T-cell (primary cell): ENCODE measurements at places on chromosomes 5 and 9. TPM values are rescaled to one million over a fixed set of nuclear protein-coding genes. Genes with fewer than 3 reads are reported as not detected.

Gene PPP2R2B
- total RNA-seq, result 1.5 TPM

Gene JMY
- 21.1 TPM for total RNA-seq

Gene ALDH1A1
- total RNA-seq, result 0.72 TPM

Gene DDX46
- 60.9 TPM for total RNA-seq

DNA sequence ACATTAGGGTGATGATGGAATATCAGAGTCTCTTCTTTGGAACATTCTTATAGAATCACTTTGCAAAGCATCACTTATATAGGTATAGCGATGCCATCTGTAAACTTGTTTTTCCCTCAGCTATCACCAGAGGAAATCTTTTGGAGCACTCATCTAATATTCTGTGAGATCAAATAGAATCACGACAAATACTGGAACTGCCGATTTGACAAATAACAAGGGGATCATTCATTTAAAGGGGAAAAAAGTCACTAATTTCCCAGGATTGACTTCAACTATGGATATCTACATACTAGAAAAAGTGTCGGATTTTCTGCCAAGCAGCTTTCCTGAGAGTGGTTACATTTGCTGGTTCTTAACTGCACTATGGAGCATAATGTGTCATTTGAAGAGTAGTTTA, 178.6 kb downstream of the NR2F1-AS1 start:
- no peaks in the 10 kb centered on the region for H3K4me1 ChIP-seq
- H3K27ac ChIP-seq, result no peak overlapping the region
- no peaks in the 10 kb centered on the region for H3K27me3 ChIP-seq
- no peaks in the 10 kb centered on the region for H3K36me3 ChIP-seq

GRCh38 chr5:175800656-175801081, 70.7 kb upstream of the CPLX2 start:
- H3K4me3 ChIP-seq, result no peak overlapping the region
- H3K27me3 ChIP-seq, result peaks cover 62% of the 10 kb centered on the region

DNA sequence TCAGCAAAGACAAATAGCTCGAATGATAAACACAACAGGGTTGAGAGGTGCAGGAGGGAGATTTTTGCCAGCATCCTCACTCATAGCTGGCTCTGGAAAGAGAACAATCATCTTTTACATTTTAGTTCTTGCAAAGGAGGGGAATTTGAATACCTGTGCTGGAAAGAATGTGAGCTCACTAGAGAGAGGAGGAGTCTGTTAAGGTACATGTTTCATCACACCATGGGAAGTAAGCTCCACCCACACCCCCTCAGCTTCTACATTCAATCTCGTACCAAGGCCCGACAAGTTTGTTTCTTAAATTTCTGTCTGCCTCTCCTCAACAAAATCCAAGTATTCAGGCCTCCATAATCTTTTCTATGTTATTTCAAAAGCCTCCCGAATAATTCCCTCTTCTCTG, 254.6 kb downstream of the BRINP1 start:
- no peaks in the 10 kb centered on the region for H3K4me1 ChIP-seq
- H3K27me3 ChIP-seq, result no peaks in the 10 kb centered on the region
- H3K36me3 ChIP-seq, result no peaks in the 10 kb centered on the region
- no peak overlapping the region for H3K4me3 ChIP-seq
- no peak for DNase-seq

- no peak overlapping the region for H3K27ac ChIP-seq
- H3K4me3 ChIP-seq, result no peak overlapping the region
- no peaks in the 10 kb centered on the region for H3K4me1 ChIP-seq
These were observed 53.5 kb downstream of the NEURL1B start for GRCh38 chr5:172694541-172694940.

DNA sequence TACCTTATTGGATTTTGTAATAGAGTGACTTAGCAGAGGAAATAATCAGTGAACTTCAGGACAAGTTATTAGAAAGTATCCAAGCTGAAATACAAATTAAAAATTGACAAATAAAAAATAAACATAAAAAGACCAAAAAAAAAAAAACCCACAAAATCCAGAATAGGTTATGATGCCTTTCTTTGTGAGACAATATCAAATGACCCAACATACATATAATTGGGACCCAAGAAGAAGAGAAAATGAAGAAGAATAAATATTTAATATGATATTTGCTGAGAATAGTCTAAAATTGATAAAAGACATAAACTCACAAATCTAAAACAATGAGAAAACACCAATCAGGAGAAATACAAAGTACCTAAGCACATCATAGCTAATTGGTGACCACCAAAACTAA, 81.8 kb downstream of the ICE1 start:
- no peaks in the 10 kb centered on the region for H3K36me3 ChIP-seq
- no peak overlapping the region for H3K4me3 ChIP-seq
- no peak for DNase-seq
- no peaks in the 10 kb centered on the region for H3K4me1 ChIP-seq
- H3K27ac ChIP-seq, result no peak overlapping the region

- H3K27ac ChIP-seq, result no peak overlapping the region
- H3K27me3 ChIP-seq, result no peaks in the 10 kb centered on the region
- H3K4me3 ChIP-seq, result no peak overlapping the region
- no peaks in the 10 kb centered on the region for H3K36me3 ChIP-seq
- peaks cover 12% of the 10 kb centered on the region for H3K4me1 ChIP-seq
- DNase-seq, result no peak
These were observed 4.2 kb downstream of the SKP2 start for GRCh38 chr5:36156121-36156601.

DNA sequence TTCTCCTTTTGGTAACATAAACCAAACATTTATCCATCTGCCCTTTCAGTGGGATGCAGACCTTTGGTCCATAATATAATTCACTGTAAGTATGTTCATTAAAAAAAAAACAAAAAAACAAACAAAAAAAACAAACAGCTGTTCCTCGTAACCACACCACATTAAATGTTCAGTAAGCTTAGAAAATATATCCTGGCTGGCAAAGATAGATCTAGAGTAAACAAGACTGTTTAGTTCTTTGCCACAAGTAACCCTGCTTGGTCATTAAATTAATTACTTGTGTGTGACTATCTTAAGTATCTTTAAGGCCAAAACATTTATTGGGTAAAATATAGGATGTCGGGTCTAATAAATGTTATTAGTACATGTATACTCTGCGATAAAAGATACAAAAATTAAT, 1717.1 kb downstream of the EFNA5 start:
- H3K4me3 ChIP-seq, result no peak overlapping the region
- H3K36me3 ChIP-seq, result no peaks in the 10 kb centered on the region
- no peak for DNase-seq
